ENCODE measurements at places on chromosomes 12 and 14.

- peaks cover 69% of the 10 kb centered on the region for H3K4me1 ChIP-seq
- H3K27ac ChIP-seq: peak within 1 kb of the TSS; percentile 88
- H3K27me3 ChIP-seq: peaks cover 14% of the 10 kb centered on the region
- DNase-seq: peak; percentile 80
- H3K36me3 ChIP-seq: peaks cover 10% of the 10 kb centered on the region
These were observed at the start of gene LAG3 for GRCh38 chr12:6772331-6772695. Gene LAG3 (plus strand): TSS chr12:6772520. CDS start chr12:6772853, 333 bp downstream.

GRCh38 chr12:13165617-13166041 lies 30.9 kb upstream of the EMP1 start:
- H3K4me3 ChIP-seq: no peak overlapping the region
- H3K4me1 ChIP-seq: peaks cover 23% of the 10 kb centered on the region
- DNase-seq: peak; percentile 93

GRCh38 chr12:131018808-131019397 lies 65.2 kb downstream of the ADGRD1 start:
- H3K27me3 ChIP-seq: no peaks in the 10 kb centered on the region
- no peak overlapping the region for H3K27ac ChIP-seq
- H3K4me3 ChIP-seq: no peak overlapping the region

DNA sequence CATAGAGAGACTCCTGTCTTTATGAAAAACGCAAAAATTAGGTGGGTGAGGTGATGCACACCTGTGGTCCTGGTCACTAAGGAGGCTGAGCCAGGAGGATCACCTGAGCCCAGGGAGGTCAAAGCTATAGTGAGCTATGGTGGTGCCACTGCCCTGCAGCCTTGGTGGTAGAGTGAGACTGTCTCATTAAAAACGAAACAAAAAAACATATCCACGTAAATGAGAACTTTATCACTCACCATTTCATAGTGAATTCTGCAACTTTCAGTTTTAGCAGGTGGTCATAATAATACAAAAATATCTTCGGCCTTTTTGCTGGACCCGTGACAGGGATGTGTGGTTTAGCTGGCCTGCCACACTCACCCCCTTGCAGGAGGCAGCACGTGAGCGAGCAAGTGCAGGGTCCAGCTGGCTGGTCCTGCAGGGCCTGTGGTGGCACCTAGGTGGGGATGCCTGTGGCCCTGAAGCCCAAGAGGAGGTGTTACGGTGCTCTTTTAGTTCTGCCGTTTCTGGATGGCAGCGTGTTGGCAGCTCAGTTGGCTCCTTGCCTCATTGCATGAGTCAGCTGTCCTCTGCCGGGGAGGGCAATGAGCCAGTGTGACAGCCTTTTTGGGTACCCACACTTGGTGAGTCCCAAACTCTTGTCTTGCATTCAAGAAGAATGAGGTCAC lies 1330.7 kb upstream of the TMEM132C start:
- no peaks in the 10 kb centered on the region for H3K36me3 ChIP-seq
- peak; percentile 16 for DNase-seq

DNA sequence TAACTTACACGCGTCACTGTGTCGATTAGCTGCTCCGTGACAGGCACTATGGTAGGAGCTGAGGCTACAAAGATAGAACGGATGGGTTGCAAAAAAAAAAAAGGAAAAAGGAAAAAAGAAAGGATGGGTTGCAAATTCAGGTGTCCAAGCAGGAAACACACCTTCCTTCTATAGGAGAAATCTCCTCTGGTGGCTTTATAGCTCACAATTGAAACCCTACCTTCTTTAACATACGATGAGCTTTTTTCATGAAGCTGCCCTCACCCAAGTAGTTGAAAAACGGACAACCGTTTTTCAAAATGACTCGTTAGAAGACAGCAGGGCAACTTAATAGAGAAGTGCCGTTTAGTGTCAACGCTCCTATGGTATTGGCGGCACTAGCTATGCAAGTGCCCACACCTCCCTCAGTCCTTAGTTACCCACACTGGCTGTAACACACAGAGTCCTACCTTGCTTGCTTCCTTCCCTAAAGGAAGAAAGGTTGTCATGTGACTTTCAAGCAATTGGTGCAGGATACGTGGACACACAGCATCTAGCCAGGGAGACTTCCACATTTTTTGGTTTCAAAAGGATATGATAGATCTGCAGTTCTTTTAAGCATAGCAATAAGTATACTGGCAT lies 682 bp upstream of the TRIP11 start:
- peaks cover 31% of the 10 kb centered on the region for H3K4me1 ChIP-seq
- peaks cover 4% of the 10 kb centered on the region for H3K36me3 ChIP-seq
- H3K4me3 ChIP-seq: peak overlapping the region; percentile 98
- H3K27me3 ChIP-seq: no peaks in the 10 kb centered on the region
- DNase-seq: peak; percentile 25

DNA sequence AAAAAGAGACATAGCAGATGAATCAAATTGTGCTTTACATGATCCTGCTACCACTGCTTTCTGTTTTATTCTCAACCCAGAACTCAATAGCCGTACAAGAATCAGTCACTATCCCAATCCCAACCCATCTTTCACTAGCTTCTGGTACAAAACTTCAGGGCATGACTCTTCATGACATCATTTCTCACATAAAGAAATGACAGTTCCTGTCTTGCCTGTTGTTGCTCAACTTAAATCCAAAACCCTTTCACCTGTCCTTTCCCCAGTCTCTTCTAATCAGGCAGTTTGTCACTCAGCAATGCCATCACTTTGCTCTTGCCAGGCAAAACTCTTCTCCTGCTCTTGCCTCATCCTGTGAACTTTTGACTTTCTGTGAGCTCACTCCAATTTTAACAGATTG lies 962.8 kb downstream of the GALC start:
- no peak overlapping the region for H3K4me3 ChIP-seq
- DNase-seq: no peak
- no peaks in the 10 kb centered on the region for H3K36me3 ChIP-seq
- H3K4me1 ChIP-seq: no peaks in the 10 kb centered on the region
- no peaks in the 10 kb centered on the region for H3K27me3 ChIP-seq

DNA sequence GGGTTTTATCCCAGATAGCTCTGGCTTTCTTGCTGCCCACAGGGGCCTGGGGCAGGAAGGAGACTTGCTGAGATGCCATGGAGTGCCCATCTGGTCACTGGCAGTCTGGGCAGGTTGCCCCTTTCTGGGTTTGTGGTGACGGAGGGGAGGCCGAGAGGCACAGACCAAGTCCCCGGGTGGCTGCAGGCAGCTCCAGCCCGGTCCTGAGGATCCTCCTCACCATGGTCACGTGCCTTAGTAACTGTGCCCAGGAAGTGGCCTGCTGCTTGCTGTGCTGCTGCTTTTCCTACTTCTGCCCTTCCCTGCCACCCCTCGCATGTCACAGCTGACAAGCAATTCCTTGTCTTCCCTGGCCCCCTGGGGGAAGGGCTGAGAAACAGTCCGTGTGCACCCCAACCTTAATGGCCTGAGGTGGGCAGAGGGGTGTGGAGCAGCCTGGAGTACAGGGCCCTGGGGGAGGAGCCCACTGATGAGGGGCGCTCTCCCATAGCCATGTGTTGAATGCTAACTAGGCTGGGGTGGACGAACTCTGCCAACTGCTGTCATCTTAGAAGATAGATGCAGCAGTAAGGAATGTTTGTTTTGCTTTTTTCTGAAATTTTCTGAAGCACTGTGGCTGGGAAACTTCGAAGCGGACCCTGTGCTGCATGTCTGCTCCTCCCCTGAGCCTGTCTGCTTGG lies 54.9 kb upstream of the SRSF5 start:
- H3K4me3 ChIP-seq: no peak overlapping the region
- peaks cover 44% of the 10 kb centered on the region for H3K36me3 ChIP-seq
- no peak for DNase-seq
- no peaks in the 10 kb centered on the region for H3K27me3 ChIP-seq
- peak overlapping the region; percentile 51 for H3K27ac ChIP-seq

DNA sequence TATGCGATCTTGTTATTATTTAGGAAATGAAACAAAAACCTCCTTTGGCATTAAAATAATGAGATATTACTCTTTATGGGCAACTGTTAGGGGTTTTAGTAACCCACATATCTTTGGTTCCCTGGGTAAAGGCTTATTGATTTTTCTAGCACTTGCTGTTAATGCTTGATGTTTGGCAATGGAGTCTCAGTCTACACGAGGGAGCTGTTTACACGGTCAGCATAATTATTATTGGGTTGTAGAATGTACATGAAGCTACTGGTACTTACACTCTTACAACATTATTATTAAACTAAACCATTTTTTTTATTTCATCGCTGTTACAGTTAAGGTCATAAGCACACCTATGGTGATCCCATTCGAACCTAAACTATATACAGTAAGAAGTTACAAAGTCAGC lies 12.1 kb downstream of the RPS29 start:
- H3K36me3 ChIP-seq: peaks cover 51% of the 10 kb centered on the region
- H3K27ac ChIP-seq: no peak overlapping the region
- no peak for DNase-seq

DNA sequence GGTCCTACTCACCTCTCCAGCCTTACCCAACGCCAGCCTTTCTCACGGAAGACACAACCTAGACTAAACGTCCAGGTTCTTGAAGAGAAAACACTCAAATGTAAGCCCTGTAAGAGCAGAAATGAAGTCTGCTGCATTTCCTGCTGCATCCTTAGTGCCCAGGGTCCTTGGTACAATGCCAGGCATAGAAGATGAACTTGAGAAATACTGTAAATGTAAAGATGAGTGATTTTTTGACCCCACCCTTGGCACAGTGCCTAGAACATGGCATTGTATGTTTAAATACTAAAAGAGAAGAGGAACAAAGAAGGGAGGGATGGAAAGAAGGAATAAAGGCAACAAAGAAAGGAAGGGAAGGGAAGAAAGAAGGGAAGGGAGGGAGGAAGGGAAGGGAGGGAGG lies 514.6 kb downstream of the MED13L start:
- no peaks in the 10 kb centered on the region for H3K4me1 ChIP-seq
- DNase-seq: no peak
- peaks cover 2% of the 10 kb centered on the region for H3K27me3 ChIP-seq
- H3K36me3 ChIP-seq: no peaks in the 10 kb centered on the region
- no peak overlapping the region for H3K4me3 ChIP-seq

GRCh38 chr12:107436376-107436775 lies 249.2 kb upstream of the PWP1 start:
- H3K4me3 ChIP-seq: no peak overlapping the region
- no peak for DNase-seq

DNA sequence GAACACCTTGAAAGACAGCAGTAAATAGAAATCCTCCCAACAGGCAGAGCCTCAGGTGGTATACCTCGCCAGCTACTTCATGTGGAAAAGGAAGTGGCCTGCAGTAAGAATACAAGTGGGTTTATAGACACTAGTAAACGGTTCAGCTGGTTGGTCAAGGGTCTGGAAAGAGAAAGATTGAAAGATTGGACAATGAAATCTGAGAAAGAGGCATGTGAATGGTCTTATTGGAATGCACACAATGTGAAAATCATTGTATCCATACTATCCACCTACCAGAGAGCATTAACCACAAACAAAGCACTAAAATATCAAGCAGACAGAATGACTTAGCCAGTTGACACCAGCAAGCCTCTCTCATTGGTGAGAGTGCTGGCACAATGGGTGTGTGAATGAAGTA lies 98.2 kb downstream of the SSPN start:
- H3K4me3 ChIP-seq: no peak overlapping the region
- no peaks in the 10 kb centered on the region for H3K36me3 ChIP-seq
- H3K27ac ChIP-seq: no peak overlapping the region
- H3K4me1 ChIP-seq: peaks cover 10% of the 10 kb centered on the region

DNA sequence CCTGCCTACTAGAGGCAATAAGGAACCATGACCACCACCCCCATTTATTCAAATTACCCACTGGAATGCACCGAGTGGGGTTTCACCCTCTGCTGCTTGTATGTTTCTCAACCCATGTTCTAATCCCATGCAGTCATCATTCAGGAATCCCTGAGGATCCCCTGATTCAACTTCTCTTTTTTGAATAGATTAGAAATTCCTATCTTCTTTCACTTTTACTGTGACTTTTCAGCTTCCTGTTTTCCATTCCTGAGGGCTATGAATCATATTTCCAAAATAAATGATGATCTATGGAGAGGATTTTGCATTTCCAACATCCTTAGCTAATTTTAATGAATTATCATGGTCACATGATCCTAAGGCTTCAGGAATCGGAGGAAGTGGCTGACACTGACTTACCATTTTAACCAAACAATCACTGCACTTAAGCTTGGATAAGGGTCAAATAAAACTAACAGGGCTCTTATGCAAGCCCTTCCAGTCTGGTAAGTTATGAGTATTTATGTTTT lies 19.4 kb upstream of the P2RX4 start:
- no peak for DNase-seq
- no peaks in the 10 kb centered on the region for H3K36me3 ChIP-seq
- no peaks in the 10 kb centered on the region for H3K27me3 ChIP-seq
- H3K27ac ChIP-seq: no peak overlapping the region
- no peak overlapping the region for H3K4me3 ChIP-seq
- peaks cover 7% of the 10 kb centered on the region for H3K4me1 ChIP-seq

GRCh38 chr14:66401449-66402095 lies 84.6 kb upstream of the CCDC196 start:
- H3K27me3 ChIP-seq: no peaks in the 10 kb centered on the region
- no peaks in the 10 kb centered on the region for H3K36me3 ChIP-seq
- no peak overlapping the region for H3K27ac ChIP-seq
- H3K4me1 ChIP-seq: peaks cover 6% of the 10 kb centered on the region
- no peak for DNase-seq
- no peak overlapping the region for H3K4me3 ChIP-seq

- H3K27me3 ChIP-seq: peaks cover 45% of the 10 kb centered on the region
- H3K36me3 ChIP-seq: peaks cover 5% of the 10 kb centered on the region
- H3K4me3 ChIP-seq: peak overlapping the region; percentile 77
- no peak overlapping the region for H3K27ac ChIP-seq
- H3K4me1 ChIP-seq: peaks cover 9% of the 10 kb centered on the region
- peak; percentile 26 for DNase-seq
These were observed 863 bp downstream of the DENND5B start for GRCh38 chr12:31589904-31590641.

GRCh38 chr12:130482448-130482847 lies 144.8 kb downstream of the PIWIL1 start:
- no peak overlapping the region for H3K4me3 ChIP-seq
- H3K4me1 ChIP-seq: no peaks in the 10 kb centered on the region
- no peak overlapping the region for H3K27ac ChIP-seq
- peaks cover 5% of the 10 kb centered on the region for H3K27me3 ChIP-seq

- no peak for DNase-seq
- no peak overlapping the region for H3K4me3 ChIP-seq
- no peak overlapping the region for H3K27ac ChIP-seq
- no peaks in the 10 kb centered on the region for H3K36me3 ChIP-seq
- no peaks in the 10 kb centered on the region for H3K4me1 ChIP-seq
These were observed 301.4 kb downstream of the BMP4 start for GRCh38 chr14:53655080-53655785.

DNA sequence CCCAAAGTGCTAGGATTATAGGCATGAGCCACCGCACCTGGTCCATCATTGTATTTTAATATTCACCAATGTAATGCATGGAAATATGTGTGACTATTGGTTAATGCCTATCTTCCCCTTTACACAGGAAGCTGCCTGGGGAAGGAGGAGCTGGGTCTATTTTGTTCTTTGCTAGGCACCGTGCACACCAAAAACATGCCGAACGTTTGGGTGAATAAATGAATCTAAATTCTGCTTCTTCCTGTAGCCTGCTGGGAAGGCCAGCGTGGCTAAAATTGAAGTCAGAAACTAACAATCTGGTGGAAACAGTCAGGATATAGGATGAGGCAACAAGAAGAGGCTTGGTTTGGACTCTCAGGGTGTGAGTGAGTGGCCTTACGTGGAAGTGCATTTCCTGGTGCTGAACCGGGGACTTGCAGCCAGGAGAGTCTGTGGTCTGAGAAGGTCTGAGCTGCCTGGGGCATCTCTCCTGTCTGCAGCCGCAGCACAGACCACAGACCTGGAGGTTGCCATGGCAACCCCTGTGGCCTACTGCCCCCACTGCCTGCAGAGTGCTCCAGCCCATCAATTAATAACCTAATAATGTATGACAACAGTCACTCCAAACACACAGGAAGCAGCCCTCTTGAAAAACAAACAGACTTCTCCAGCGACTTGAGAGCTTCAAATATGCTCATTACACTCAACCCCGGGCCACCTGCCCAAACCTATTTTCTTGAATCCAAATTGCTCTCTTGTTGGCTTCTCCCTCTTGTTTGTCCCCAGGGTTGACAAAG lies 5.5 kb upstream of the GPR68 start:
- H3K36me3 ChIP-seq: peaks cover 6% of the 10 kb centered on the region
- H3K27me3 ChIP-seq: no peaks in the 10 kb centered on the region
- H3K27ac ChIP-seq: peak overlapping the region; percentile 70

Measured in activated naive CD4-positive, alpha-beta T cell treated with anti-CD3 and anti-CD28 coated beads for 36 hours (primary cell).